ENCODE measurements at places on chromosomes 3 and 15.

- DNase-seq, result no peak
Observed at GRCh38 chr15:31848621-31849020, 181.7 kb upstream of the CHRNA7 start.

- no peak for DNase-seq
Observed at GRCh38 chr3:55477306-55478303, 9.5 kb downstream of the WNT5A start.

GRCh38 chr3:11764931-11765363 lies 81.7 kb downstream of the TAMM41 start:
- no peak for DNase-seq

DNA sequence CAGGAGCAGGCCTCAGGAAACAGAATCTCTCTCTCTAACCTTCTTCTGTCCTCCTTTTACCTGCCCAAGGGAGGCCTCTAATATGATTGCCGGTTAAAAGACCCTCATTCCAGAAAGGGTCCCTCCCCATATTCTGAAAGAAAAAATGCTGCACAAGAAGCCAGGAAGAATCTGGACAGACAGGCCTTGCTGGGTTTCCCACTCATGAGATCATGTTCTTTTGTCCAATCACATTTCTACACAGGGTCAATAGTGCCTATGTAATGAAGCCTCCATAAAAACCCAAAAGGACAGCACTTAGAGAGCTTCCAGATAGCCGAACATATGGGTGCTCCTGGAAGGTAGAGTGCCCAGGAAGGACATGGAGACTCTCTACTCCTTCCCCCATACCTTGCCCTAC lies 146.0 kb downstream of the MYO9A start:
- no peak for DNase-seq
